Hematopoietic multipotent progenitor cell treated with erythropoietin and hydrocortisone succinate and interleukin-3 and kit ligand, for 8 days (in vitro differentiated cells): ENCODE measurements at places on chromosomes 12 and 14.

- DNase-seq, result no peak
Observed at GRCh38 chr14:34111953-34112352, 161.1 kb upstream of the EGLN3 start.

DNA sequence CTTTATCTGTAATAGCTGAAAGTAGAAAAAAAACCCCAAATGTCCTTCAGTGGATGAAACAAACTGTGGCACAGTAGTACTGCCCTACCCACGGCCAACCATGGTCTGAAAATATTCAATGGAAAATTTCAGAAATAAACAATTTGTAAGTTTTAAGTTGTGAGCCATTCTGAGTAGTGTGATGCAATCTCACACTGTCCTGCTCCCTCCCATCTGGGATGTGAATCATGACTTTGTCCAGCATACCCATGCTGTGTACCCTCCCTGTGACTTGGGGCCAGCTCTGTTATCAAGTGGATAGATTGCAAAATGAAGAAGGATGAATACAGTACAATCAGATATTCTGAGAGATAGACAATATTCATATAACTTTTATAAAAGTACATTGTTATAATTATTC is 106.2 kb downstream of the SMOC1 start:
- no peak for DNase-seq

GRCh38 chr14:81127785-81128184 is 93.0 kb downstream of the GTF2A1 start:
- no peak for DNase-seq

DNA sequence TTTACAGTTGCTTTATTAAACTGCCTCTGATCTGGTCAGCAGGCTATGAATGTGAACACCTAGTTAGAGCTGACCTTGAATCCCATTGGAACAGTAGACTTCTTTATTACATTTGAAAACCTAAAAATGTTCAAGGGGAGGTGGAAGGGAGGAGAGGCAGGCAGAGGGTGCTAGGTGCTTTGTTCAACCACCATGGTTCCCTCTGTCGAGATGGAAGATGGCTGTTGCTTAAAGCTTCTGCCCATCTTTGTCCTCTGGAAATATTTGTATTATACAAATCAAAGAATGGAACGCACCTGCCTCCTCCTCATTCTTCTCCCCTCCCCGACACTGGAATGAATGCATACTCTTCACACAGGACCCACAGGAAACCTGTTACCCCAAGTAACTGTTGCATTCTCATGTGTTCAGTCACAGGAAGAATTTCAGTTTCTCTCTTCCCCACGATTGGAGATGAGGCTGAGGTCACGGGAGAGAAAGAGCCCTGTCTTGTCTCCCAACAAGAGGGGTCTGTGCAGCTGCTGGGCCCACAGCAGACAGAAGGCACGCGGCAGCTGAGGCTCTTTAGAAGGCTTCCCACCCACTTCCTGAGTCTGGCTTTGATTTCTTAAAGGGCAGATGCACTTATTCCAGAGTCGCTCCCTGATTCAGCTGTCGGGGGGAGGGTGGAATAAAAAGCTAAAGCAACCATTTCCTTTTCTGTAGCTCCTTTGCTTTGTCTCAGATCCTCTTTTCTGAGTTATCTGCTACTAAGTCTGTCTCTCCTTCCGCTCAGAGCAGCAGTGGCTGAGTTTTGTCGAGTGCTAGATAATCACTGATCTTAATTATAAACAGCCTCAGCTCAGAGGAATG is 217.9 kb upstream of the BTG1 start:
- no peak for DNase-seq

DNA sequence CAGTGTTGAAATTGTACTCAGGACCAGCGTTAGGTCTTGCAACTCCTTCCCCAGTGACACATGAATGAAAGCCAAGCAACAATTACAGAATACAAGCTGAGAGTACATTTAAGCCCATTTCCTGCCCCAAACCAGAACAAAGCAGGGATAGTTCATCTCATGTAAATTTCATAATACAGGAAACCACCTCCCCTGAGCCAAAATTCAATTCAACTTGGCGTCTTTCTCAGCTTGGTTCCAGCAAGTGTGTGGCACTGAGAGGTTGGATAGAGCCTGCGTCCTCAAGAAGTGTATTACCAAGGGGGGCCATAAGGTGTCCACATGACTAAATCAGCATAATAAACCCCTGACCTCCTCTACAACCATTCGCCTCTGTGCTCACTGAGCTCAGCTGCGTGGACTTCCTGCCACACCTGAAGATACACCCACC is 278.9 kb upstream of the CRY1 start:
- no peak for DNase-seq

DNA sequence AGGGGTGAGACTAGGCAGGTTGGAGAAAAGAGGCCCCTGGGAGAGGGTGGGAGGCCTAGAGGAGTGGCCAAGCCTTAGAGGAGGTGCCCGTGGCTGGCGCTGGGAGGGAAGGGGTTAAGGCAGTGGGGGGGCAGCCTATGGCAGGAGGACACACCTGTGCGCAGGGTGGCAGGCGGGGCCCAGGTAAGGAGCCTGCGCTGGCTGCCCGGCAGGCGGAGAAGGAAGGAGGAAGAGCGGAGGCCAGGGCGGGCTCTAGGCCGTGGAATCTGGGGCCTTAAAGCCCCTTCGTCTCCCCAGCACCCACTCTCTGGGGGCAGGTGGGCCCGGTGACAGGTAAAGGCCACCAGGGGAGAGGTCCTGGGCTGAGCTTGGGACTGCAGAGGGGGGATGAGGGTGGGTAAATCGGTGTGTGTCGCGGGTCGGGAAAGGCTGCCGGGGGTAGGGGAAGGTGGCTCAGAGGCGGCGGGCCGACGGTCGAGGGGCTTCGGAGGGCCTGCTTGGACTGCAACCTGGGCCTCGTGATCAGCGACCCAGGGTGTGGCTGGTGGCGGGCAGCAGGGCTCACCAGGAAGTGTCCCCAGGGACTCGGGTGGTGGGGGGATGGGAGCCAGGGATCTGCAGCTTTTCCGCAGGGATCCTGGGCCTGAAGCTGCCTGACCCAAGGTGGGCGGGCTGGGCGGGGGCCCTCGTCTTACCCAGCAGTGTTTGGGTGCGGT is 7.3 kb downstream of the PHB2 start:
- DNase-seq, result no peak

- DNase-seq, result no peak
Observed at GRCh38 chr12:85688837-85689236, 147.4 kb downstream of the RASSF9 start.

- peak; percentile 57 for DNase-seq
Observed at GRCh38 chr12:62466018-62466593, 520 bp upstream of the MON2 start.

DNA sequence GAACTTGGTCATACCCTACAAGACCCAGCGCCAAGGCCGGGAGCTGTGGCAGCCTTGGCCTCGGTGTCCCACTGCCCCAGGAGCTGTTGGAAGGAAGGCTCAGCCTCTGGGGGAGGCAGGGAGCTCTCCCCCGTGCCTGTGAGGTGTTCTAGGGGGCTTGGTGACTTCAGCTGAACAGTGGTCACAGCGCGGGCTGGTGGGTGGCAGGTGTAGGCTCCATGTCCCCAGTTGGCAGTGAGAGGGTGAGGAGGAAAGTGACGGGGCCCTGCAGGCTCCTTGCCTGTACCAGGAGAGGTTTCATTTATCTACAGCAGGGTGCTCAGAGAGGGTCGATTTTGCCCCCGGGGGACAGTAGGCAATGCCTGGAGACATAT is 47.5 kb downstream of the DLK1 start:
- no peak for DNase-seq

GRCh38 chr14:97380539-97380941 is 583.4 kb downstream of the VRK1 start:
- DNase-seq, result no peak

DNA sequence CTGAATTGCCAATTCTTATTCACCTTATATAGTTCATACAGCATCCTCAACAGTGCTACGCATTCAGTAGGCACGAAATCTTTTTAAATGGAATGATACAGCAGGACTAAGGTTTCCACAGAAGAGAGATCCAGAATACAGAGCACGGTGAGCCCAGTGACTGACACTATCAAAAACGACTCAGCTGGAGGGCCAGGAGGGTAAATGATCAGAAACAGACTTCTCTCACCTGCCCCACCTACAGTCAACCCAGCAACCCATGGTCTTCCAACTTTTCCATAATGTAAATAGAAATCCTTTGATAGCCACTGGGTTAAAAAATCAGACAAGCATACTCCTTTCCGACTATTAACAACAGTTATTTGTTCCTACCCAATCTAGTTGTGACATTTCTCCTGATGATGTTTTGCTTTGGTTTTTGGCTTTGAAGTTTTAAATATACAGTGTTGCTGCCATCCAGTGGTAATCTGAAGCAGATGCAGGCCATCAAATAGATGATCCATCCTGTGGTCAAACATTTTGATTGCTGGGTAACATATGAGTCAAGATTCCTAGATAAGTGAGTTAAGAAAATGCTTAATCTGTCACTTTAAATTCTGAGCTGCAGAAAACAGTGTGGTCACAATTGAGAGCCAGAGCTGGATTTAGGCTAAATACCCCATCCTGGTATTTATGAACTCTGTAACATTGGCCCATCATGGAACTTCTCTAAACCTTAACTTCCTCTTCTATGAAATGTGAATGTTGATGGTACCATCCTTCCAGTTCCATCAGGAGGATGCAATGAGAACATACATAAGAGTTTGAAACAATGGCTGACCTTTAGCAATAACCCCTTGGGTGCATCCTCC is 42.0 kb downstream of the GPHB5 start:
- peak; percentile 46 for DNase-seq

GRCh38 chr12:25686351-25686750 is 133.3 kb upstream of the LMNTD1 start:
- no peak for DNase-seq
